ENCODE measurements at places on chromosomes 4 and X.
A peak's percentile ranks its signal among the peaks of the same experiment; 100 is the strongest.

- no peak for DNase-seq
Observed at GRCh38 chrX:132270699-132271098, 51.5 kb upstream of the RAP2C start.

DNA sequence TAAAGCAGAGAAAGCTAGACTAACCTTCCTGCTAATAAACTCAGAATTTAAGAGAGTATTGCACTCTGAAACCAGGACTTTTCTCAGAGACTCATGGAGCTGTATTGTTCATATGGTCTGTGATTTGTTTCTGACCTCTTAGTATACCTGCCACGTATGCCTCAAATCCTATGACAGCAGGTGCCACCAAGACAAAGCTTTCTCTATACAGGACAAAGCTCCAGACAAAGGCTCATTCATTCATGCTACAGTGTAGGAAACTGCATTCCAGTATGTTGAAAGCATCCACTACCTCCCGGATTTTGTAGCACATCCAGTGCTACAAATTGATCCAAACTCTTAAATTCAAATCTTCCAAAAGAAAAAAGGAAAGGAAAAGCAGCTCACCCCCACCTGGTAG lies 178.3 kb downstream of the CHIC2 start:
- DNase-seq: no peak

GRCh38 chrX:134654398-134655012 lies 3.8 kb downstream of the PLAC1 start:
- no peak for DNase-seq

DNA sequence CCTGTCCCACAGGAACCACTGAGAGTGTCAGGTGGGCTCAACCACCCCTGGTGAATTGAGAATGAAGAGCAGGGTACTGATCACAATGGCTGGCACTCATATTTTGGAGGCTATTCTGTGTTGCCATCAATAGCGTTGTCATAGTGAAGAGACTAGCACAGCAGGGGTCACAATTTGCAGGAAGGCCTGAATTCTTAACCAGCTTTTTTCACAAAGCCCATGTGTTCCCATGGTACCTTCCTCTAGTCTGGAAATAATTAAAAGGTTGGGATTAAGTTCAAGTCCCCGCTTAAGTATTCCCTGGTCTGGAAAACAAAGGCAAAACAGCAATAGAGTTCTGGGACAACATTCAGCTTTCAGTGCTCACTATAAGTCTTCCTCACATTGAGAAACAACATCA lies 1051.7 kb downstream of the C4orf33 start:
- no peak for DNase-seq

DNA sequence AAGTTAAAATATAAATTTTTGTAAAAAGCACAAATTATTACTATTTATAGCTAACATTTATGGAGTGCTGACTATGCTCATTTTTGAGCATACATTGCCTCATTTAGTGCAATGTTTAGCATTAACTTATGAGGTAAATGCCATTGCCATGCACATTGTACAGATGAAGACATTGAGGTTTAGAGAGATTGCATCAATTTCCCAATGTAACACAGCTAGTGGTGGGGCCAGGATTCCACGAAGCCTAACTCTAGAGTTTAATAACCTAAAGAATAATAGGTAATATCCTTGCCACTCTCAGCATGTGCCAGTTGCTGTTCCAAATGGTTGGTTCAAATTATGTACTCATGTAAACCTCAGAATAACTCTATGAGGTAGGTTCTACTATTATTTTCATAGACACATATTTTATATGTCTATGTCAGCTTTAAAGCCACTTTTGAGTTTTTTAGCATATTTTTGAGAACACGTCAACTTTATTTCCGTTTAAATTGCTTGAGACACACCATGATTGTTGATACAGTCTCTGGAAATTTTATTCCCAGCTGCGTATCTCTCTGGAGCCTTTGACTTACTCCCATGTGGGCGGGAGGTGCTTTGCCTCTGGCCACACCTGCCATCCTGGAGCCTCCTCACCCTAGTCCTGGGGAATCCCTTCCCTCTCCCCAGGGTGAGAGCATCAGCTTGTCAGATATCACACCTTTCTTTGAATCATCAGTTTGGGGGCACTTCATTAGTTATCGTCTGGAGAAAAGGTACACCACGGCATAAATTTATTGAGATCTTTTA lies 10.8 kb upstream of the ADH1A start:
- no peak for DNase-seq

GRCh38 chrX:44343412-44344141 lies at the start of gene EFHC2:
Gene EFHC2 (minus strand): TSS chrX:44343672. CDS start chrX:44343588, 84 bp downstream.
- DNase-seq: peak; percentile 15

GRCh38 chr4:45692131-45692735 lies 431.6 kb downstream of the GABRG1 start:
- DNase-seq: no peak

DNA sequence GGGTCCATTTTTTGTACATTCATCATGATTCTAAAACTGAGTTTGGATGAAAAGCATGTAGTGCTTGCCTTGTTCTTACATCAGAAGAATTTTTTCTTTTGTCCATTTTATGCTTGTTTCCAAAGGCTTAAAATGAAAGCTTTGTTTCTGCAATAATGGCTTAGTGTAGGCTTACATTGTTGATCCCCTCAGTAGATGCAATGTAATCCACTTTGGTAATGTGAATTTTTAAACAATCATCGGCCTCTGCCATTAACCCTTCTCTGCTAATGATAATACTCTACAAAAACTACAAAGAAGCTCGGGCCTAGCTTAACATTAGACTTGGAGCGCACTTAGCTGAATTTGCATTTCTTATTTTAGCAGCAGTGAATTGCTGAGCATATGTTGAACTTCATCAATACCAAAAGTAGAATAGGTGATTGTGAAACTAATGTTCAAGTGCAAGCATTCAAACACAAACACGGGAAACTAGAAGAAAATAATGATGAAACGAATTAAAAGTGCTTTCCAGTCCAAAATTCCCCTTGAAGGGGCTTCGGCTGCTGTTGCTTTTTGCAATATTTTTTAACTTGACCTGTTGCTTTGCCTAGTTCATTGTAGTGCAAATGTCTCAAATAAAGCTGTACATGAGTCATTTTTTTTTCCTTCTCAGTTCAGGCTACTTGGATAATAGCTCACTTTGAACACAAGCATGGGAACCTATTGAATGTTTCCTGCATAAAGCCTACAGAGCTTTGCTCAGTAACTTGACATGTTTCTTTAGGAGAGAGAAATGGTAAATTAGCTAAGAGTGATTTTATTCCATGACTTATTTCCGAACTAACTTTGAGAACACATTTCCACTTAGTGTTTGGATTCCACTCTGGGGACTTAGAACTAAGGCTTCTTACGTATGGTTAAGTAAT lies 66.5 kb downstream of the SLIT2 start:
- DNase-seq: no peak

- DNase-seq: peak; percentile 63
Observed at GRCh38 chr4:152100379-152101201, 339.8 kb upstream of the GATB start.

DNA sequence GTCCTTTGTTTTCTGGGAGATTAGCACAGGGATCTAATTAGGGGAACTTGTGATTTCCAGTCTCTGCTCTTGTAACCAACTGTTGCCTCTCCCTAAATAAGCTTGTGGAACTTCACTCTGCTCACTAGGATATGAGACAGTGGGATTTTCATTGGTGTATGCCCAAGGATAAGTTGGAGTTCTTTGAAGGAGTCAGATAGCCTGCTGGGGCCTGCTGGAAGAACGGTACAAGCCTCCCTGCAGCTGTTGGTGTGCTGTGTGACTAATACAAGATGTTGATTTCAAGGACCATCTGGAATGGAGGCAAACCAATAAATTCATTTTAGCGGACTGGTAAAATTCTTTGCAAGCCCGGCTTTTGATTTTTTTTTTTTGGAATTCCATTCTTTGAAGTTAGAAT lies 167.0 kb downstream of the AASDH start:
- DNase-seq: no peak

GRCh38 chrX:3393581-3394111 lies 47.2 kb upstream of the MXRA5 start:
- DNase-seq: no peak

DNA sequence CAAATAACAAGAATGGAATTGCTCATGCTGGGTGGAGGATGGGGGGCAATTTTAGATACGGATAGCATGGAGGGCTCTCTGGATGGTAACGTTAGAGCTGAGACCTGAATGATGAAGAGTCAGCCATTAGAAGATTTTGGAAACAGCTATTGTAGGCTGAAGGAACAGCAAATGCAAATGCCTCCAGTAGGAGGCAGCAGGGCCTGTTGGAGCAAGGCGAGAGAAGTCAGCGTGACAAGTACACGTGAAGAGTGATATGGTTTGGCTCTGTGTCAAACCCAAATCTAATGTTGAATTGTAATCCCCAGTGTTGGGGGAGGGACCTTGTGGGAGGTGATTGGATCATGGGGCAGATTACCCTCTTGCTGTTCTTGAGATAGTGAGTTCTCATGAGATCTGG lies 59.3 kb upstream of the SOD3 start:
- no peak for DNase-seq

- DNase-seq: no peak
Observed at GRCh38 chr4:6892190-6892908, 17.3 kb upstream of the TBC1D14 start.

DNA sequence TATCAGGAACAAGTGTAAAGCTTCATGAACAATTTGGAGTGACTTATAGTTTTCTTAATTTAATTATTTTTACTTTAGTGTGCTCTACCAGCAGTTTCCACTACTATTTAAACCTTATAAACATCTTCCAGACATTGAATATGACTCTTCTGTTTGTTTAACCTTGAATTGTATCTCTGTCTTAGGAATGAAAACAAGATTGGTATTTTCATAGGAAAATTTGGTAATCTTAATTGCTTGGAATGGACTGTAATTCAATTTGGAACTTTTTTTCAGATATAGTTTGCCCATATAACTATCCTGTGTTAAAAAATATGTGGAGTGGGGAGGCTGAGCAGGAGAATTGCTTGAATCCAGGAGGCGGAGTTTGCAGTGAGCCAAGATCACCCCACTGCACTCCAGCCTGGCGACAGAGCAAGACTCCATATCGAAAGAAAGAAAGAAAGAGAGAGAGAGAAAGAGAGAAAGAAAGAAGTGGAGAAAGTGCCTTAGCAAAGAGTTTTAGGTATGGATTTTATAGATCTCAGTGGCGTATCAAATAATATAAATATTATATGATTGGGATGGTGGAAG lies 242.4 kb downstream of the BMPR1B start:
- no peak for DNase-seq

DNA sequence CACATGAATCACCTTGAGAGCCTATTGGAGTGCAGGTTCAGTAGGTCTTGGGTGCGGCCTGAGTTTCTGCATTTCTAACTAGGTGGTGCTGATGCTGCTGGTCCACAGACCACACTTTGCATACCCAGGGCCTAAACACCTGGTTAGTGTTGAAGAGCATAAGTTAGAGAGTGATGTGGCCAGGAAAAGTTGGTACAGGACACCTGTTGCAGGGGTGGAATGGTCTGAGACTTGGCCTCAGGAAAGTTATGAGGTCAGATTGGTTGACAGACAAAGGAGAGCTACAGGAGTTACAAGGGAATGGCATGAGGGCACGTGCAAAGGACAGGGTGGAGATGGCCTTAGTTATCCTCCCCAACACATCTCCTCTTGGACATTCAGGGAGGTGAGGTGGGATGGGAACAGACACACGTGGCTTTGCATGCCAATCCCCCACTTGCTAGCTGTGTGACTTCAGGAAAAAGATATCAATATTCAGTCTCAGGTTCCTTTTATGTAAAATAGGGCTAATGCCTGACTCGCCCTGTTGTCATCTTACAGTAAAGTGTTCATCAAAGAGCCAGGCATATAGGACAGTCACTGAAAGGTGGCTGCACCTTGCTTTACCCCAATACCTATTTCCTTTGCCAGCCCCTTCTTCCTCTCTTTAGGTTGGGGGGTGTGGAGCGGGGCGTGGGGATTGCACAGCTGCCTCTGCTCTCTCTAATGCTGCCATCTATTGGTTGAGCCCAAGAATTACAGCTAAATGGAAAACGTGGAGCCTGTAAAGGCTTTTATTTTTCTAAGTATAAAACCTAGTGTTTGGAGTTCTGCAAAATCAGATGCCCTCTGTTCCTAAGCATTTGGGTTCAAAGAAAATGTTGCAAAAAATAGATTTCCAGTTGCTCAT lies 47.5 kb downstream of the ATG4A start:
- no peak for DNase-seq

DNA sequence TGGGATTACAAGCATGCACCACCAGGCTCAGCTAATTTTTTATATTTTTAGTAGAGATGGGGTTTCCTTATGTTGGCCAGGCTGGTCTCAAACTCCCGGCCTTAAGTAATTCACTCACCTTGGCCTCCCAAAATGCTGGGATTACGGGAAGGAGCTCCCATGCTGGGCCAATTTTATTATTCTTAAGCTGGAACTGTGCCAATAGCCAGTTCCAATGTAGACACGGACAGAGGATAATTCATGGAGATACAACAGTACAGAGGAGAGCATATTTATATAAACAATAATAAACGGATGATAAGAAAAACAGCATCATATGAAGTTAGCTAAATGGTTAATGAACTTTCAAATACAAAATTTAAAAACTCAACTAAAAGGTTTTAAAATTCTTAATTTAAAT lies 87.8 kb downstream of the PPA2 start:
- DNase-seq: no peak

GRCh38 chr4:113673450-113673849 lies 88.1 kb downstream of the CAMK2D start:
- peak; percentile 33 for DNase-seq

DNA sequence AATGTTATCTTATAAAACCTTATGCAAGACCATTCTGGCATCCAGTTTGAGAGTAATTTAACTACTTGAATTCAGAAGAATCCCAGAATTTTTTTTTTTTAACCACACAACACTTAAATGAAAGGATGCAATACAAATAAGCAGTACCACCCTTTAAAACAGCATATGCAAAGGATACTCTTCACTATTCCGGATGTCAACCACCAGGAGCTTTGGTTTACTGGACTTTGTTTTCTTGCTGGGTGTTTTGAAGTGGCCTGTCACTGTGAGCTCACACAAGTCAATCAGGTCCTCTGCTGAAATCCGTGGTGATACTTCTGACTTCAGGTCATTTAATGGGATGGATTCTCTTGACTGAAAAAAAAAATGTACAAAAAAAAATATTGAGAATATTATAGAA lies 200.0 kb downstream of the TBCK start:
- DNase-seq: no peak

DNA sequence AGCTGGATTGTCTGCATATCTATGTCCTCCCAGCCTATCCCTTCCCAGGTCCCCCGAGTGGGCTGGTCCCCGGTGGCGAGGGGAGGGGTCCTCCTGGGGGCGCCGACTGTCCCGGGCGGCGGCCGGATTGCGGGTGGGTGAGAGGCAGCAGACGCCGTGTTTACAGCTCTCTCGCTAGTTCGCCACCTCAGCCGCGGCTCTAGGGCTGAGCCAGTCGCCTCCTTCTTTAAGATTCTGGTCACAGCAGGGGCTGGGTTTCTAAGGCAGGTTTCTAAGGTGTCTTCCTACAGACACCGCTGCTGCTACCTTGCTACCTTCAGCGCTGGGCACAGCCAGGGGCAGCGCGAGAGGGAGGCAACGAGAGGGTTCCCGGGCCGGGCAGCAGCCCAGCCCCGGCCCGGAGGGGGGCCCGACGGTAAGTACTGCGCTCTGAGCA lies 57.2 kb downstream of the FRMPD3 start:
- DNase-seq: no peak

DNA sequence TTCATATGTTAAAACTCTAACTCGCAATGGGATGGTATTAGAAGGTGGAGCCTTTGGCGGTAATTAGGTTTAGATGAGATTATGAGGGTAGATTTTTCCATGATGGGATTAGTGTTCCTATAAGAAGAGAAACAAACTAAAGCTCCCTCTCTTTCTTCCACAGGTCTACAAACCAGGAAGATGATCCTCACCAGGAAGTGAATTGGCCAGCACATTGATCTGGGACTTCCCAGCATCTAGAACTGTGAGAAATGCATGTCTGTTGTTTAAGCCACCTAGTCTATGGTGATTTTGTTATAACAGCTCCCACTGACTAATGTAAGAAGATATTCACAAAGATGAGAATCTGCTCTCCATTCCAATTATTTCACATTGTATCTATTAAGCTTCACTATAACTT lies 2266.9 kb downstream of the PCDH7 start:
- DNase-seq: no peak

Measured in activated T-cell treated with anti-CD3 and anti-CD28 coated beads for 24 hours (primary cell).